Eye (tissue), 1 donor: ENCODE measurements at places on chromosomes 5 and 9.

- peak; percentile 10 for DNase-seq
Observed at GRCh38 chr9:111180811-111181210, 142.5 kb upstream of the LPAR1 start.

DNA sequence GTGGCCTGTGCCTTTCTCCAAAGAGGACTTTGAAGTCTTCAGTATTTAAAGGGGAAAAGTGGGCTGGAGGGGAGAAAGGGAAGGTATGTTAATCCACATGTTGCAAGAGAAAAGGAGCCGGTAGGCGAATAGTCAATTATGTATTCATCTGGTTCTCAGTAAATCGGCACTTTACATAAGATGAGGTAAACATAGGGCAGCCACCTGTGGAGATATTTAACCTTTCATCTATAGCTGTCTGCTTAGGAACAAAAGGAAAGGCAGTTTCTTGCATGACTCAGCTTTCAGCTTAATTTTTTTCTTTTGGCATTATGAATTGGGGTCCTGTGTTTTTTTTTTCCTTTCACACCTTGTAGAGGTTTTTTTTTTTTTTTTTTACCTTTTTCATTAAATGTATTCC lies 42.2 kb downstream of the FGD3 start:
- DNase-seq: no peak

- no peak for DNase-seq
Observed at GRCh38 chr5:96967400-96967799, 31.5 kb downstream of the LNPEP start.

DNA sequence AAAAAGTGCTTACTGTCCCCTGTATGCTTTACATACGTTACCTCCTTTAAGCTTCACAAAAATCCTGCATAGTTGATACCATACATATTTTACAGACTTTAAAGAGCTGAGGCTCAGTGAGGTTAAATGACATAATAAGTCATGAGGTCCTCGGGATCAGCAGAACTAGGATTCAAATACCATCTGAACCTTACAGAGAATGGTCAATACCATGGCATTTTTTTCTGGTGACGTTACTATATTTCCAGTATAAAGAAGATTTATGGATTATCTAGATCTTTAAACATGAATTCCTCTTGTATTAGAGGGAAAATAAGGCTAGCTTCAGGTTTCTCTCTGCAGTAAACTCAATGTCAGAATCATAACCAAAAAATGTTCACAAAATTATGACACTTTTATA lies 153.7 kb upstream of the GPR151 start:
- DNase-seq: no peak

DNA sequence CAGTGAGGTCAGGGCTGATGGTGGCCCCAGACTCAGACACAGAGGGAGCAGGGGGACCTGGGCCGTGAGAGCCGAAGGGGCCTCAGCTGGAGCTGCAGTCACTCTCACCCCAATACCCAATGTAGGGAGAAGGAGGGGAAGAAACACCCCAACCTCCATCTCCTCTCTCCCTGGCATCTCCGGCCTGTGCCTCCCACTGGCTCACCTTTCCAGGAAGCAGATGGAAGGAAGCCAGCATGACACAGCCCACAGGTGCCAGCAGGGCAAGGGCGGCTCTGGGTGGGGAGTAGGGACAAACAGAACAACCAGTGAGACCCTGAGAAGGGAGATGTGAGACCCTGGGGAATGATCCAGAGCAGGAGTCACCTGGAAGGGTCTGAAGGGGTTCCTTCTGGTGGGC lies 3.0 kb upstream of the CRB2 start:
- no peak for DNase-seq
